Muscle of leg (tissue), 16 donors: ENCODE measurements at places on chromosomes 2 and 18. TPM values are rescaled to one million over a fixed set of nuclear protein-coding genes. Genes with fewer than 3 reads are reported as not detected.
A peak's percentile ranks its signal among the peaks of the same experiment; 100 is the strongest.

Gene TAF1B
- 13.8 TPM for polyA plus RNA-seq

- DNase-seq, result peak; percentile 71
These were observed 338.4 kb upstream of the SLC39A10 start for GRCh38 chr2:195318440-195319111.

DNA sequence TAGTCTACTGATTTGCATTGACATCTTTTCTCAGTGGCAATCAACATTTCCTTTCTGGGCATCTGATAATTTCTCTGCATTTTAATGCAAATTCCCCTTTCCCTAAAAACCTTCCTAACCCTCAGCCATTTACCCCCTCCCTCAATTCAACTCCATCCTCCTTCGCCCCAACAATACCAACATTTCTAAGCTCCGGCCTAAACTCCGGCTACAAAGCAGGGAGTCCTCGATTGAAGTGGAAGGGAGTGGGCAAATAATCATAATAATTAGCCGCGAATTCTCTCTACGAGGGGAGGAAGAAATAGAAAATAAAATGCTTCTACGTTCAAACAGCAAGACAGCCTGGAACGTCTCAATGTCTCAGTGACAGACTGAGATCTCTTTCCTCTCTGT lies 4.6 kb downstream of the BCL11A start:
- no peak for DNase-seq

Gene ODC1
- polyA plus RNA-seq, result 134 TPM

- DNase-seq, result no peak
These were observed 18.2 kb upstream of the DUSP2 start for GRCh38 chr2:96163415-96163767.

- DNase-seq, result peak; percentile 40
These were observed 34.9 kb downstream of the FAM110C start for GRCh38 chr2:11248-11941.

Gene ALK
- 0.13 TPM for polyA plus RNA-seq

DNA sequence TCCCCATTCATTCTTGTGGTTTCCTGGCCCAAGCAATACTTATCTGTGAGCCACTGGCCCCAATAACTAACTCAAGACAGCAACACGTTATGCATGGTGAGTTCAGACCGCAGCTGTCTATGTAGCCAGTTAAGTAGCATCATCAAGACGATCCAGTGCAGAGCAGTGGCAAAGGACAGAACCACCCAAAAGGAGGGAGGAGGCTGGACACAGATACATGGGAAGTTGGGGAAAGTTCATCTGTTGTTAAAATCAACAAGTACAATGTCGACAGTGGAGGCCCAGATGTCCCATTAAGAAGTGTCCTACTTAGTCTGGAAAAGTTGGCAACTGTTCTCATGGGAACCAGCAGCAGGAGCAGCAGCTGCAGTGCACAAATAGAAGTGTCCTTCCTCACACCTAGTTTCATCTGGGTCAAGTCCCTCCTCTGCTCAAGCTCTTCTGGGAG lies 106.9 kb upstream of the THOC1 start:
- DNase-seq, result peak; percentile 84

GRCh38 chr2:112118148-112118547 lies 20.0 kb upstream of the FBLN7 start:
- no peak for DNase-seq

Gene WDR54
- polyA plus RNA-seq, result 10.5 TPM

DNA sequence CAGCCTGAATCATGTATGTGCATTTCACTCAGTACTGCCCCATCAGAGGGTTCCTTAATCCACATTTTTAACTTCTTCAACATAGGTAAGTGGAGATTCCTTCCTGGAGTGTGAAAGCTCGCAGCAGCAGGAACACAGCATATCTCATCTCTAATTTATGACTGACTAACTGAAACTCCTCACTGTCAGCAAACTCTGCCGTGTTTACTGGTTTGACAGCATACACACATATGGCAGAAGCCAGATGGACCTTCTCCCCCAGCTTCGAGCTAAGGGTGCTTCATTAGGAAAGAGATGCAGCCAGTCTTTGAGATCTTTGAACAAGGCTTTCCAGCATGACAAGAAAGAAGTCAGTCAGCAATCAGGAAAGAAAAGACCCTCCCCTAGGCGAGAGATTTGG lies 200.3 kb upstream of the ACVR2A start:
- DNase-seq, result no peak

Gene B4GALT6
- 8.8 TPM for polyA plus RNA-seq

DNA sequence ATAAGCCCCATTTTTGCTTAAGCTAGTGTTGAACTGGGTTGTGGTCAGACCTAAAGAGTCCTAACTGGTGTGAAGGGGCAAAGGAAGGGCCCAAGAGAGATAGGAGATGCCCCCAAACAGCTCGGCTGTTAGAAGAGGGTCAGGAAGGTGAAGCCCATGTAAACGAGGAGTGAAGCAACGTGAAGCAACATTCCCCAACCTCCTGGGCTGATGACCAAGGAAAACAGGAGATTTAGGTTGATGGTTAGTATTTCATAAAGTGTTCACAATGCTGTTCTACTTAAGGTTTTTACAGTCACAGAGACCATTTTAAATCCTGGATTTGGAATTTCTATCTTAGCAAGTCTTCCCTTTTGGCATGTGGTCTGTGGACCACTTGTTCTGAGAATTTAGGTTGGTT lies 144.0 kb upstream of the SERPINE2 start:
- DNase-seq, result no peak

GRCh38 chr2:216690456-216690852 lies 4.9 kb downstream of the IGFBP5 start:
- peak; percentile 53 for DNase-seq

DNA sequence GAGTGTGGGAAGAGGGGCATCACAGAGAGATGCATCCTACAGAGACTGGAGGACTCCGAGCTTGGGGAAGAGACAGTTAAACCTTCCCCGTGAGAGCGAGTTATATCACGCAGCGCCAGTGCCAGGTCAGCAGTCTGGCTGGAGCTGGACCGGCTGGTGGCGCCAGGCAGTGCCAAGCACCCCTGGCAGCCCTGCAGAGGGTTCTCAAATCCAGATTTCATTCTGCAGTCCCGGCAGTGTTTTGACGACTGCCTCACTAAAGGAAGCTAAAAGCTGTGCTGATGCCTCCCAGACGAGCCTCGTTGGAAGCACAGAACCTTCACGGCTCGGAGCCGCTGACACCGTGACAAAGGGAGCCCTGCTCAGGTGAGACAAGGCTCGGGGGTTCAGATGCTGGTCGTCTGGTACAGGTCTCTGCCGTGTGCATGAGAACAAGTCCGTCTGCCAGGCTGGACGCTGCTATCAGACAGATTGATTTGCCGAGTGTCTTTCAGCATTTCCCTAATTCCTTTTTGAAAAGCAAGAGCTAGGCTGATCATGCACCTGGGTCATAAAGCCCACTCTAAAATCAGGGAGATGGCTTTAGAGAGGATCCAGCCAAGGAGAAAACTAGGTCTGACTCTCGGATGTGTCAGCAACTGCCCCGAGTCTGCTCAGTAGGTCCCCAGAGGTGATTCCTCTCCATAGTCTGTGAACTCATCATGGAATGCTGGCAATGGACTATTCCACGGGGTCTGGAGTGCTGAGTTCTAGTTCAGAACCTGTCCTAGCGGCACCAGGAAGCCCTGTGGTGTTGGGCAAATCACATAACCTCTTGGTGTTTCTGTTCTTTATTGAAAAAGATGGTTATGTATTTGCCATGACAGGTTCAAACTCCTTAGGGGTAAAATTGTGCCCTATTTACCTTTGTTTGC lies 240.6 kb downstream of the SOX11 start:
- peak; percentile 44 for DNase-seq

Gene IL36A
- not detected for polyA plus RNA-seq
